ENCODE measurements at places on chromosomes 7 and 10.

DNA sequence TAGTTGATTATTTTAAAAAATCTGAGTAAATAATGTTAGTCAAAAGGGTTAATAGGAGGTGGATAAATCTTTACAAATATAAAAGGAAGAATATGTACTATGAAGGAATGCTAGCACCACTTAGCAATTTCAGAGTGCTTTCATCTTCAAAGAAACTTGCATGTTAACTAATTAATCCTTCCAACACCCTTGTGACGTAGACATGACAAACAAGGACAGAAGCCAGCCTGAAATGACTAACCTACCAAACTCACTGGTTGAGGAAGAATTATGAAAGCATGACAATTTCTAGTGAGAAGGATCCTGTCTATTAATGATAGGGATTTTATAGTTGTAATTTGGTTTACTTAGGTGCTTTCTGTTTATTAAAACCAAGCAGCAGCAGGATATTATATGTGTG, 468.0 kb upstream of the FZD8 start:
- DNase-seq: no peak

DNA sequence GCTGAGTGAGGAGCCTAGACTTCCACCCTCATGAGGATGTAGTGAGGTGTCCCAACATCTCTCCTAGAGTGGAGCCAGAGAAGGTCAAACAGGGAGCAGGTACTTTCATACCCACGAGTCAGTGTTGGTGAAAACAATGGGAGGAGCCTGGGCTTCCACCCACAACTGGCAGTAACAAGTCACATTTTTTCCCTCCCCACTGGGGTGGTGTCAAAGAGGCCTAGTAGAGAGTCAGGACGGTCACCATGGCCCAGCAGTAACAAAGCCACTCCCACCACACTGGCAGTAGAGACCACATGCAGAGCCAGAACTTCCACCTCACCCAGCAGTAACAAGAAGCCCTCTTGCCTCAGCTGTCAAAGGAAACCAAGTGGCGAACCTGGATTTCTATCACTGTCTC, 280.2 kb upstream of the IMMP2L start:
- no peak for DNase-seq

DNA sequence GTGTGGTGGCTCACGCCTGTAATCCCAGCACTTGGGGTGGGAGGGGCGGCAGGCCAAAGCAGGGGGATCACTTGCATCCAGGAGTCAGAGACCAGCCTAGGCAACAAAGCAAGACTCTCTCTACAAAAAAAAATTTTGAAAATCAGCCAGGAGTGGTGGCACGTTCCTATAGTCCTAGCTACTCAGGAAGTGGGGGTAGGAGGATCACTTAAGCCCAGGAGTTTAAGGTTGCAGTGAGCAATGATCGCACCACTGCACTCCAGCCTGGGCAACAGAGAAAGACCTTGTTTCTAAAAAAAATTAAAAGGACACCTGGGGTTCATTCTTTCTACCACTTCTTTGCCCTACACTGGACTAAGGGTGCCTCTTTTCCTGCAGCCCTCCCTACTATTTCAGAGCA, 15.1 kb downstream of the WAPL start:
- DNase-seq: no peak

- DNase-seq: no peak
These were observed 36.2 kb upstream of the XPNPEP1 start for GRCh38 chr10:109959259-109960145.

- DNase-seq: no peak
These were observed 188.8 kb upstream of the TCF7L2 start for GRCh38 chr10:112761256-112761655.

DNA sequence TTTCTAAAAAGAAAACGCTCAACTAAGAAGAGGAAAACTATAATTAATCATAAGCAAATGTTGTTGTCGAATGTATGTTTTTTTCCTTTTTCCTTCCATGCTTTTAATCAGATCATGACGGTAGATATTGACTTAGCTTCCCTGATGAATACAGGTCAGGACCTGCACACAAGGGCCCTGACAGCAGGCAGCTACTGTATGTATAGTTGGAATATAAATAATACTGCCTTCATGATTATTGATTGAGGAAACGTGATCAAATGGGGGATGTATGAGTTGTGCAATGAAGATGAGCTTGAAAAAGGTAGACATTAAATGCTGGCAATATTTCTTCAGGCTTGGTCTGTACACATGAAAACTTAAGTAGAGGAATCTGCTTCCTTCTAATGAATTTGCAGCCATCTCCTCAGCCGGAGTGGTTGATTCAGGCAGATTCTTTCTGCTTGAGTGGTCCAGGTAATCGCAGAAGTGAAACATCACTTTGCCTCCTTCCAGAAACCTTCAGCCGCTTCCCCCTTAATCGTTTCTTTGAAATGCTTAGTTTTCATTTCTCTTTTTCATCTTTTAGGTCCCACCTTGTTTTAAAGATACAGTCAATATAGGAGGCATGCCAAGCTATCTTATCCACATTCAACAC, 656.5 kb downstream of the SDK1 start:
- no peak for DNase-seq

DNA sequence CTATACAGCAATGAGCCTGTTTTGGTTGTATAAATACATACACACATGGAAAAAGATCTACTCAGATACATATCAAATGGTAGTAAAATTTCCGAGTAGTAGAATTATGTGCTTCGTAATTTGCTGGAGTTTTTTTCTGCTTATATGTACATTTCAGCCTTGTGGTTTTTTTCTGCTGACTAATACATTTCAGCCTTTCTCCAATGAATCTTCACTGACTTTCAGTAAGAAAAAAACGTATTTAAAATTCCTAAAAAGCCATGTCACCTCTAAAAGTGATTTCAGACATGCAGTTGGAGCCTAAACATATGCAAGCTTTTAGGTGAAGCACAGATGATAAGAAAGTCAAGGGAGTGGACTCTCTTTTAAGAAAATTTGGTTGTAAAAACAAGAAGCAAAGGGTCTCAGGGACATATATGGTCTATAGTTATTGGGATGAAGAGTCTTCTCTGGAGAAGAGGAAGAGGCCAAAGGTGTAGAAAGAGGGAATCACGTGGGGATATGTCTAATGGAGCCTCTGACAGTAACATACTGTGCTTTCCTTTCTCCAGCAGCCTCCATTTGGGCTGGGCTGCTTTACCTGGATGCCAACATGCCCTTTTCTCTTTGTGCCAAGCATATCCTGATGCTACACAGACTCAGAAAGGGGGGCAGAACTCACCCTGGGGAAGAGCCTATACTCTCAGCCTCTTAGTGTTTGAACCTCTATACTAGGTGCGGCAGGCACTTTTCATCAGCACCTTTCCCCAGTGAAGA, 2.4 kb downstream of the AMPH start:
- no peak for DNase-seq

GRCh38 chr7:101146-102046, 91.0 kb upstream of the FAM20C start:
- DNase-seq: no peak

DNA sequence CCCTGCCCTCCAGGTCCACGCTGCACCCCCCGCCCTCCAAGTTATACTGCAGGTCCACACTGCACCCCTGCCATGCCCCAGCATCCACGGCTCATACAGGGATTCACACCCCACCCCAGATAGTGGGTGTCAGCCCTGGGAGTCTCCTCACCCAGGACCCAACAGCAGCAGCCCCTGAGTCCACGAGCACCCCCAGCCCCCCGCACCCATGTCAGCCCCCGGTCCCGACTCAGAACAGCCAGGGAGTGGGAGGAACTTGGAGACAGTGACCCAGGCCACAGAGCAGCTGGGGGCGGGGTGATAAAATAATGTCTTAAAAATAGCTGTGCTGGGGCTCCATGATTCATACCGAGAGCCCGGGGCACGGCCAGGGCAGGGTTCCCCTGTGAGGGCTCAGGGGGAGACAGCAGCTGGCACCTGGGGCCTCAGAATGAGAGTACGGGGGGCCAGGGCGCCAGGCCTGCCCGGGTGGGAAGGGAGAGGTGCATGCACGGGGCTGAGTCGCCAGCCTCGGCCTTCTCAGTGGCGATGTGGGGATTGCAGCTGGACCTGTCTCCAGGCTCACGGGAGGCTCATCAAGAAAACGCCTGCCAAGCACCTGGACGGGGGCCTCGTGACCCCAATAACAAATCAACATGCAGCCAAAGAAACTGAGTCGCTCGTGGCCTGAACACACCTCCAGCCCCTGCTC, 29.8 kb downstream of the ADAP1 start:
- no peak for DNase-seq

DNA sequence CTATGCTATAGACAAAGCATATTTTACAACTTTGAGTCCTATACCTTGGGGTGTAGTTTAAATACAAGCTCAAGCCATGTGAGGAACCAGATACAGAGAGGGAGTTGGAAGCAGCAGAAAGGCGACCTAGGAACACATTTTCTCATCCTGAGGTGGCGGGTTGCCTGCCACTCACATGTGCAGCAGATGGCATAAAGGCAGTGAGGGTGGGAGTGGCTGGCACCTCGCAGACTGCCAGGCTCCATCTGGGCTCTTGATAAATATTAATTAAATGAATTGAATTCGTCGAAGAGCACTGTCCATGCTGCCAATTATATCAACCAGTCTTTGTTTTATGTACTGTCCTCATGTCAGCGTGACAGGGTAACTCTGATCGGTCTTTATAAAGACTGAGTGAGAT, 79.0 kb upstream of the SEMA3C start:
- peak; percentile 34 for DNase-seq

GRCh38 chr10:62166331-62167131, 102.1 kb downstream of the RTKN2 start:
- DNase-seq: no peak

DNA sequence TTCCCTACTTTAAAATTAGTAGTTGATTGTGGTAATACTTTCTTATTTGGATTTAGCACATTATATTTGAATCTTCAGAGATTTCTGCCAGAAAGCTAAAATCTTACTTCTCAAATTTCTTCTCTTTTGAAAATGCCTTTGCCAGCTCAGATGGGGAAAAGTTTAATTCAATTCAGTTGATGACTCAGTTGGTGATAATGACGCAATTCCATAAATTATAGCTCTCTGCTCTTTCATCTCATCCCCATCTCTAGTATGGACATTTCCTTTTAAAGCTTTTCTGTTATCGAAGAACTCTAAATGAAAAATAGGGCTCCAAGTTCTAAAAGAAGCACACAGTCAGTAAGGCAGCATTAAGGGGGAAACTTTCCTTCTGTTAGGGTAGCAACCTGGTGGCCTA, 25.5 kb downstream of the RNLS start:
- no peak for DNase-seq

- no peak for DNase-seq
These were observed 220.7 kb upstream of the GLI3 start for GRCh38 chr7:42457663-42458062.

GRCh38 chr10:130891066-130891465, 420.5 kb downstream of the TCERG1L start:
- no peak for DNase-seq

GRCh38 chr10:44974628-44975430, 3.8 kb downstream of the DEPP1 start:
- peak; percentile 72 for DNase-seq

DNA sequence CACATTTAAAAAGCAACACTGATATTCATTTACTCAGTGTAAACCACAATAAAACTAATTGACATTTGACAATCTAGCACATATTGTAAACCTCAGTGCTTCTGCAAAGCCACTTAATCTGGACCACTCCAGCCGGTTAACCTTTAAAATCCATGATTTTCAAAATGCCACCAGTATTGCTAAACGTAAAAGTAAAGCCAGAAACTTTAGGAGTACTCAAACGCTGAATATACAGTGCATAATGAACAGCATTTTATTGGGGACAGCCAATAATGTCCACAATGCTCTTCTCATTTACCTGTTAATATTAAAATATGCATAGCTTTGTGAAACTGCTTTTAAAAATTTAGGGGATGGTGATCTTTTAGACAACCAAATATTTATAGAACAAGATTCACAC, 10.8 kb downstream of the HNRNPA2B1 start:
- no peak for DNase-seq

DNA sequence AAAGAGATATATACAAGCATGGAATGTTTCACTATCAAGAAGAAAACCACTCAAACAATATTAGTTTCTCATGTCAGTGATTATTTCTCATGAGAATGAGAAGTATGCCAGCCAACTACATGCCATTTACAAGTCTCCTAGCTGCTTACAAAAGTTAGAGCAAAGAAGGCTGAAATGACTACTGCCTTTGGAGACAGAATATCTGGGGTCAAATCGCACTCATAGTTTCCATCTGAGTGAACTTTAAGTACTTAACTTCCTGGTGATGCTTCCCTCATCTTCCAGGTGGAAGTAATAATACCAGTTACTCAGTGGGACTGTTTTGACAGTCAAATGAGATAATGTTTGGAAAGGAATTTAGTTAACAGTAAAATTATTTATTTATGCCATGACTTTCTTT, 42.0 kb upstream of the RHOBTB1 start:
- no peak for DNase-seq

DNA sequence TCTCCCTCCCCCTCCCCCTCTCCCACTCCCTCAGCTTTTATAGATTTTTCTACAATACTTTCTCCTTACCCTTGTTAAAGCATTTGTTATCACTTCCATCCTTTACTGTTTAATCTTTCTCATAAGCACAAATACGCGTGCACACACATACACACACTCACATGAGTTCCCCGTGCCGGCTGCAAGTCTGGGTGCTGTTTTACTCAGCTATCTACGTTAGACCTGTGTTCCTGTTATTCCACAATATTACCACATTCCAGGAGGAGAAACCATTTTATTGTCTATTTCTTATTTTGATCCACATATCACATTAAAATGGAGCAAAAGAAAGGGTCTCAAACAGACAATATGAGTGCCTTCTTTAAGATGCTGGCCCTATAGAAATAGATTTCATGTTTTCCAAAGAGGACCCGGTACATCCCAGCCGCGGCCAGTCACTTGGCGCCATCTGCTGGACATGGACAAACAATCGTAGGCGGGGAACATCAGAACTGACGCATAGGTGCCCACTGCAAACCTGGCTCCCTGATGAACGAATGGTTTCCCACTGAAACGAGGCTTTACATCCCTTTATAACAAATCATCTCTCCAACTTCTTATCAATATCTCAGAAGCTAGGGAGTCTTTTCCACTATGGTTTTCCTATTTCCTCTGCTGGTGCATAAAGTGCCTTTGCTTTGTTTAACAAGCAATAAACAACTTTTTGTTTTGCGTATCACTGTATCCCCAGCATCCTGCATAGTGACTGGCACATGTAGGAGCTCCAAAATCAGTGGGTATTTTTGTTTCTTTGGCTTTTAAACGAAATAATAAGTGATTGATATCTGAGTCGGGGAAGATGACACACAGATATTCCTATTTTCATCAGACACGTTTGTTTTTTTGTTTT, 25.2 kb upstream of the OPTN start:
- DNase-seq: peak; percentile 76

DNA sequence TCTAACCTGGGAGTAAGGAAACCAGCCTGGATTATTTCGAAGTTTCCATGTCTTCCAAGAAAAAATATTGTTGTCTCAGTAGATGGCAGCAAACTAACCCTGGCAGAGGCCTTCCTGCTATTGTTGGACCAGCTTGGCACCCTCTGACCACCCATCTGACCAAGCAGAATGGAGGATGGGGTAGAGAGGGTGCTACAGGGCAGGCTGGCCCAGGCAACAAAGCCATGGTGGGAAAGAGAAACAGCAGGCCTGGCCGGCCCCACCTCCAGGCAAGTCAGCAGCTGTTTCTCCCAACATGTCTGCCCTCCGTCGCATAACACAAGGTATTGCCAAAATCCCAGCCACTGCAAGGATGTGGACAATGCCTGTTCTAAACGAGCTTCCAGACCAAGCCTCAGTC, 95.0 kb downstream of the FAM53B start:
- peak; percentile 64 for DNase-seq
